Bronchial epithelial cell (primary cell): ENCODE measurements at places on chromosomes 5 and 9.

DNA sequence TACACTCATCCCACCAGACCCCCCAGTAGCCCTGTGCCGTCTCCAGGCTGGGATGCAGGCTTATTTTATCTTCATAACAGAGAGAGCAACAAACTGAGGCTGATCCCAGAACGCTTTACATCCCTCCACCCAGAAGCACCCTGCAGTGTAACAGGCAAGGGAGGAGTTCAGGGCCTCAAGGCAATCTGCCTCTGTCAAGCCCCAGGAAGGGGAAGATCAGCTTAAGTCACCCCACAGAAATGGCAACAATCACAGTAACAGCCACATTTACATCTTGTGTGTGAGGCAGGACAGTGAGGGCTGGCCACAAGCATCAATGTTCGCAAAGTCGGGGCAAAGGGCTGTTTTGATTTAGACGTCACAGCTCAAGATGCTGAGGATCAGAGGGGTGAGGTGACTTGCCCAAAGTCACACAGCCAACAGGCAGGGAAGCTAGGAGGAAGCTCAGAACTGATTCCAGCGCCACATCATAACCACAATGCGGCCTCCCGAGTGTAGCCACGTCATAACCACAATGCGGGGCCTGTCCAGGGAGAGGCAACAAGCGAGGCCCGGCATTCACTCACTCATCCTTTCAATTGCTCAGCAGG is 14.4 kb downstream of the STK10 start:
- peak; percentile 75 for DNase-seq

DNA sequence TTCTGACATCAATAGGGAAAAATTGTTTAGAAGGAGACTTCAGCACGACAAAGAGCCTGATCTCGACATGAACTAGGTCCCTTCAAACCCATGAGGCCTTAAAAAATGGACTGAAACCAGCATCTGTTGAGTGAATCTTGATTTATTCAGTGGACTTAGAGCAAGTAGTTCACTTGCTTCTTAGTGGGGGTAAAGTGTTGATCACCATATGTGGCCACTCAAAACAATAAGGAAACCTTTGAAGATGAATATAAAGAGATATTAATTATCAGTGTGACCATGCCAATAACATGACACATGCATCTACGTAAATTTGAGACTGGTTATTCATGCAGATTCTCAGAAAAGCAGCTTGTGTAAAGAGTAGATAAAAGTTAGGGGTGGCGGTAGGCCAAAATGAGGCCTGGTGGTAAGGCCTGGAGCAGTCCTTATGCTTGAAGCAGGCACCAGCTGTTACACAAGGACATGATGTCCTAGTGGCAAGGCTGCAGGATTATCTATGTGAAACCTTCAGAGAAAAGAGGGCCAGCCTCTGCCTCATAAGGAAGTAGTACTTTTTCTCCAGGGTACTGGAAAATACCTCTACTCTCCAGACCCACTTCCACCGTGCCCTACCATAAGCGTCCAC is 61.3 kb downstream of the S1PR3 start:
- no peak for DNase-seq

DNA sequence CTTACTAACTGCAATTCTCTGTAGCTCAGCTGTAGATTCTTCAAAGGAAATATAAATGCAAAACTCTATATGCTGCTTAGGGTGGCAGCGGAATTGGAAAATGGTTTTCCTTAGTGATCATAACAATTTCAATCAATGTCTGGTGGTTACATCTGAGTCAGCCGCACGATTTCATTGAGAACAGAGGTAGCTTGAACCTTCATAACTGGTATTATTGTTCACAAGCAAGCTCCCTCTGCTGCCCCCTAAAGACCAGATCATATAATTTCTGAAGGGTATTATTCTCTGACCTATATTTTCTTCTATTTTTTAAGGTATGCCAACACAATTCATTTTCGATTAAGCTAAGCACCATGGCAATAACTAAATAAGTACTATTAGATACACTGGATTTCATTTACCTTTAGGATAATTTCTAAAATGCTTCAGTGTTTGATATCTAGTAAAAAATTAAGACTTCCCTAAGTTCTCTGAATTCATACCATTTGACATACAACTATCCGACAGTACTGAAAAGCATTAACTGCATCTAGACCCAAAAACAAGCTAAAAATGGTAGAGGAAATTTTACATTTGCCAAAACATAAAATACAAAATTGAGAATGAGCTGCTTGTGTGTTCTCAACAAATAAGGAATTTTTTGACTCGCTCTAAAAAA is 181.1 kb upstream of the SPEF2 start:
- peak; percentile 27 for DNase-seq

- no peak for DNase-seq
These were observed 816.8 kb downstream of the MTRR start for GRCh38 chr5:8685704-8686103.

DNA sequence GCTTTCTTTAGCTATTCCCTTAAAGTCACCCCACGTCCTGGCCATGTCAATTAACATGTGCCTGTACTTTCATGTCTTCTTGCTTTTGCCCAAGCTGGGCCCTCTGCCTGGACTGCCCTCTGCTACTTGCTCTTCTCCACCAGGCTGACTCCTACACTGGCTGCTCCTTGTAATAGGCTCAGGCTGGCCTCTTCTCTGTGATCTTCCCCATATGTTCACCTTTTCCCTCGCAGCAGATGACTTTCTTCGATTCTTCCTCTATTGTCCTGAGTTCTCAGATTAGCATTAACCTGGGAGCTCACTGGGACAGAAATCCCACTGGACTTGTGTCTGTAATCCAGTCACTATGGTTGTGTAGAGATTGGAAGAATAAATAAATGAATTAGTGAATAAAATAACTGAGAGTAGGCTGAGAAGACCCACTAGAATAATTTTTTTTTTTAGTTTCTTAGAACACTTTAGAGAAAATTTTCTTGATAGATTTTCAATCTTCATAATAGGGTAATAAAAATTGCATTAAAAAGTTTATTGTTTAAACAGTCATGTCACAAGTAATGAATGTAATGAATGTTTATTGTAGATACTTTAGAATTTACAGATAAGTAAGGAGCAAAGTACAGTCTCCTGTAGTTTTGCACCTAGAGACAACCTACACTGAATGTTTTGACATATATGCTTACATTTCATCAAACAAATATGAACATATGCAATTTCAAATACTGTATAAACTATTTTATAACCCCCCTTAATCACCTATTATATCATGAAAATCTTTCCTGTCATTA is 47.4 kb upstream of the TNFSF15 start:
- DNase-seq: no peak

GRCh38 chr5:130066644-130067043 is 162.4 kb downstream of the CHSY3 start:
- DNase-seq: no peak

- DNase-seq: peak; percentile 46
These were observed 23.1 kb downstream of the PRELID2 start for GRCh38 chr5:145811834-145812625.

DNA sequence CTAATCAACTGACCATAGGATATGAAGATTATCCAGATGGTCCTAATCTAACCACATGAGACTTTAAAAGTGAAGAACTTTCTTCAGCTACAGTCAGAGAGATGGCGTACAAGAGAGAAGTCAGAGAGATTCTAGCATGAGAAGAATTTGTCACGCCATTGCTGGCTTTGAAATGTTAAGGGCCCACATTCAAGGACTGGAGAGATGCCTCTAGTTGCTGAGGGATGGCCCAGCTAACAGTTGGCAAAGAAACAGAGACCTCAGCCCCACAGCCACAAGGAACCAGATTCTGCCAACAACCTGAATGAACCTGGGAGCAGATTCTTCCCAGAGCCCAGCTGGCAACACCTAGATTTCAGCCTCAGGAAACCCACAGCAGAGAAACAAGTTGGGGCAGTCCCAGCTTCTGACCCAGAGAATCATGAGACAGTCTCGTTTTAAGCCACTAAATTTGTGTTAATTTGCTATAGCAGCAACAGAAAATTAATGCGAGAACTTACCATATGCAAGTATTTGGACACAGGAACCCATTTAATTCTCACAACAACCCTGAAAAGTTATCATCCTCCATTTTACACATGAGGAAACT is 132.0 kb downstream of the MLLT3 start:
- DNase-seq: peak; percentile 55

GRCh38 chr9:115540091-115540490 is 422.1 kb upstream of the TNC start:
- DNase-seq: no peak

- DNase-seq: no peak
These were observed 523.5 kb upstream of the ZNF608 start for GRCh38 chr5:125269926-125270325.

- no peak for DNase-seq
These were observed 382.3 kb upstream of the SLC30A5 start for GRCh38 chr5:68711293-68712200.

DNA sequence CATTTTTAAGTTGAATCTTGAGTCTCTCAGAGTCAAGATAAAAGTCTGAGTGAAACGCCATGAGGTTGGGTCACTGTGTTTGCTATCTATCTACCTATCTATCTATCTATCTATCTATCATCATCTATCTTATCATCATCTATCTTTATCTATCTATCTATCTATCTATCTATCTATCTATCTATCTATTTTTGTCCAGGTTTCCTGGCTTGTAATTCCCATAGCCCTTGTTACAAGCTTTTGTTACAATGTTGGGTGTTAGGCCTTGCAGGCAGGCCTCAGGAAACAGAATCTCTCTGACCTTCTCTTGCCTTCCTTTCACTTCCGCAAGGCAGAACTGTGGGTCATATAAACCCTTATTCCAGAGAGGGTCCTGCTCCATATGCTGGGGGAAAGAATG is 12.6 kb upstream of the KIAA1958 start:
- no peak for DNase-seq

DNA sequence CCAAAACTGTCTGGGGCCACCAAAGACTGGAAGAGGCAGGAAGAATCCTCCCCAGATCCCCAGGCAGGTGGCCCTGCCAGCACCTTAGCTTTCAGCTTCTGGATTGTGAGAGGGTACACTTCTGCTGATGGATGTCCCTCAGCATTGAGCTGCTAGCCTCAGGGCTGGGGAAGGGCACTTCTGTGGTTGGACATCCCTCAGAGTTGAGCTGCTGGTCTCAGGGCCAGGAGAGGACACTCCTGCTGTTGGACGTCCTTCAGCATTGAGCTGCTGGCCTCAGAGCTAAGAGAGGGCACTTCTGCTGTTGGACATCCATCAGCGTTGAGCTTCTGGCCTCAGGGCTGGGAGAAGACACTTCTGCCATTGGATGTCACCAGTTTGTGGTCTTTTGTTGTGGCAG is 83.8 kb upstream of the FCN1 start:
- no peak for DNase-seq

DNA sequence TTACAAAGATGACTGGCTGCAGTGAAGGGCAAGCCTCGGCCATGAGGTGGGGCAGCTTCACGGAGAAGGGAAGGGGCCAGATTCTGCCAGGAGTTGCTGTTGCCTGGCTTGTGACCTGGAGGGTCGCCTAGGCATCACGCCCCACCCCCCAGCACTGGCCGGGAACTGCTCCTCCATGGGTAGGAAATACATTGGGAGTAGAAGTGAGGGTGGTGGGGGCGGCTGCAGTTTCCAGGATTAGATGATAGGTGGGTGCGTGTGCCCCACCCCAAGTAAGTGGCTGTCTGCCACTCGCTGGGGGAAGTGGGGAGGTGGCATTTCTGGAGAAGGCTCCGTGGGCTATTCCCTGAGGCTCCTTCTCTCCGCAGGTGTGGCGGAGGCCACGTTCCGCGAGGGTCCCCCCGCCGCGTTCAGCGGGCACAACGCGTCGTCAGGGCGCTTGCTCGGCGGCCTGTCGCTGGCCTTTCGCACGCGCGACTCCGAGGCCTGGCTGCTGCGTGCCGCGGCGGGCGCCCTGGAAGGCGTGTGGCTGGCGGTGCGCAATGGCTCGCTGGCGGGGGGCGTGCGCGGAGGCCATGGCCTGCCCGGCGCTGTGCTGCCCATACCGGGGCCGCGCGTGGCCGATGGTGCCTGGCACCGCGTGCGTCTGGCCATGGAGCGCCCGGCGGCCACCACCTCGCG is 16.9 kb downstream of the CRB2 start:
- no peak for DNase-seq

DNA sequence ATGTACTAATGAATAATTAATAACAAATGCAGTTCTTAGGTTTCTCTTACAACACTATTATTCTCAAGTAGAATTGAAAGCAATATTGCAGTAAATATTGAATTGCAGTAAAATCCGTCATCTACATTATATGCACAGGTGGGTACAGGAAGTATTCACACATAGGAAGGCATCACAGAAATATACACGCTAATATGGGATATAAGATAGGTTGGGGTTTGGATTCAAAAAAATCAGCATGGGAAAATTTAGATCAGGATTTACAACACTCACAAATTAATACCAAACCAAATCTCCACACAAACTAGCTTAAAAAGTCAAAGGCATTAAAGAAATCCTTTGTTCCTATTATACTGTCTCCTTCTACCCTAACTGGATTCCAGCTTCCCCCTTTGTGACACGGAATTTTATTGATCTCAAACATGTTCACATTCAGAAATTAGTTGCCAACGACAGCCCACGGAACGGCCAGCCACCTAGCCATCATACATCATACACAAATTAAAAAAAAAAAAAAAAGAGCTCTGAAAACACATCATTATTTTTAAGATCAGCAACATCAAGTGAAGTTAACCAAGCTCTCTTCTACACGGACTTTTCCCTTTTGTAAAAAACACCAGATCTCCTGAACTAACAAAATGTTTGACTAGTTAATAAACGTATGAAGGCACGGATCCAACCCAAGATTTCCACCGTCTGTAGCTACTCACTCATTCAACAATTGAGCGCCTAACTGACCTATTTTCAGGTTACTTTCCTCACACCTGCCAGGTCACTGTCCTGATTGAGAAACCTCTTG is 2.2 kb downstream of the NR6A1 start:
- DNase-seq: no peak

DNA sequence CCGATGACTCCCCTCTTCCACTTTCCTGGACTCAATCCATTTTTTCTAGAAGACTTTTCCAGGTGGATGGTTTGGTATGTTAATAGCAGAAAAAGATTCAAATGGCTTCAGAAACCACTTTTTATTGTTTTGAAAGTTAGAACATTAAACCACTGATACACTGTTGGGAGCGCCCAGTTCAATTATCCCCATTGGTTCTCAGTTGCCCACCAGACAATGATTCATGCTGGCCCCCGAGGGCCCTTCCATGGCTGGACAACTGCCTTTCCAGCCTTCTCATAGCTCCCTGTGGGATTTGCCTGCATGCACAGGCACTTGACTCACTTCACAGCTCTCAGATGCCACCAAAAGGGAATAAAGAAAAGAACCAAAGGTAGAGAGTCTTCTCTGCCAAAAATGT is 21.3 kb upstream of the ANKRD34B start:
- peak; percentile 12 for DNase-seq

GRCh38 chr9:118554987-118555386 is 814.2 kb downstream of the BRINP1 start:
- no peak for DNase-seq

GRCh38 chr5:77225531-77225930 is 15.1 kb downstream of the PDE8B start:
- no peak for DNase-seq

GRCh38 chr5:142641711-142642110 is 44.2 kb downstream of the FGF1 start:
- no peak for DNase-seq
